Cortex of kidney (tissue), 1 donor: ENCODE measurements at places on chromosomes 6 and 20.

DNA sequence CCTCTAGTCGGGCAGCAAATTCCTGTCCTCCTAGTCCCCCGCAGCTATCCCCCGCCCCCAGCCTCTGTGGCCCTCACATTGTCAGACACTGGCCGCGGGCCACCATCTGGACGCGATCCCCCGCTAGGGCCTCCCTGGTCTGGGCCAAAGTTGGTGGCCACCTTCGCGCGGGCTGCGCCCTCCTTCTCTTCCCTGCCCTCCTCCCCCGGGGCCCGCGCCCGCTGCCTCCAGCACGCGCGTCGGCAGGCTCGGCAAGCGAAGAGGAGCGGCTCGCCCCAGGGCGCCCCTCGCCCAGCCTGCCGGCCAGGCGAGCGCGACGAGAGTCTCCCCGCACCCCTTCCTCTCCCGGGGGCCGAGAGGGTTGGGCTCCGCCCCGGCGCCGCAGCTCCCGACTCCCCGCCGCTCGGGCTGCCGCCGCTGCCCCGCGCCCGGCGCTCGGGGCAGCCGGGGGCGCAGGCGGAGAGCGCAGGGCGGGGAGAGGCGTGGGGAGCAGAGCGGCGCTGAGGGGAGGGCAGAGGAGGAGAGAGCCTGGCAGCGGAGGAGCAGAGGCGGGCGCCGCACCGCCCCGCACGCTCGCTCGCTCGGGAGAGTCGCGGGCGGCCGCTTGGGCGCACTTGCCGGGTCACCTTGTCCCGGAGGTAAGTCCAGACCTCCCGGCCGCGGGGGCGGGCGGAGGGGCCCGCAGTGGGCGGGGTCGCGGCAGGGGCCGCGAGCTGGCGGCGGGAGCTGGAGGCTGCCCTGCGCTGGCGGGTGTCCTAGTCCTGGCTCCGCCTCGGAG lies at the start of gene SYNDIG1:
SYNDIG1 (plus strand) TSS at position 514 of the 778 bp plus-strand sequence. CDS start 73,469 bp downstream, outside the sequence.
- DNase-seq = no peak

GRCh38 chr6:894274-894673 lies 201.3 kb upstream of the EXOC2 start:
- no peak for DNase-seq

DNA sequence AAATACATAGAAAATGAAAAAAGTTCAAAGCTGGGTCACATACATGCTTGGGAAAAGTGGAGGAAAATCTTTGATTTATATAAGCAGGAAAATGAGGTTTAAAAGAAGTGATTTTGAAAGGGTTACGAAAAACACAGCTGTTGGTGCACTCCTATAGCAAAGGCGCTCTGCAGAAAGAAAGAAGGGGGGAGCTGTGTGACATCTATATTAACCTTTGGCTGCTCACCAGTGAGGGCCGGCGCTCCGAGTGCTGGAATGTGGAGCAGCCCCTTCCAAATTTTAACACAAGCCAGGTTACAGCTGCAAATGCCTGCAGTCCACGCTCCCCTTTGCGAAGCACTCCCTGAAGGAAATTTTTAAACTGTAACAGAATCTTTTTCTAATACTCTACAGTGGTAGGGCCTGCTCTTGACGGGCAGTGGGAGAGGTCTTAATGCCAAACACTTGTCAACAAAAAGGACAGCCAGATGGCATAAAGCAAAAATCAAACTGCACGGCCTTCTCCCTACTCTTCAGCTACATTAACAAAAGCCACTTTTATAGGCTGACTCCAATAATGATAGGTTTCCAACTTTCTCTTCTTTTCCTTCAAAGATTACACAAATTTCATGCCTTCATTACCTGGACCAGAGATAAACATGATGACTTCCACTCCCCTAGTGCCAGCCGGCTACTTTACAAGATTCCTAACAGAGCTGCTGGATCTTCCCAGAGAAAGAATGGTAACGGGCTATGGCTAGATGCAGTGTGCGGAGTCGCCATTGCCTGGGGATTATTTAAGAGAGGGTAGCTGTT lies 4.8 kb downstream of the BMP7 start:
- DNase-seq = no peak

- no peak for DNase-seq
Observed at GRCh38 chr6:29763491-29764289, 40.5 kb downstream of the HLA-F start.

DNA sequence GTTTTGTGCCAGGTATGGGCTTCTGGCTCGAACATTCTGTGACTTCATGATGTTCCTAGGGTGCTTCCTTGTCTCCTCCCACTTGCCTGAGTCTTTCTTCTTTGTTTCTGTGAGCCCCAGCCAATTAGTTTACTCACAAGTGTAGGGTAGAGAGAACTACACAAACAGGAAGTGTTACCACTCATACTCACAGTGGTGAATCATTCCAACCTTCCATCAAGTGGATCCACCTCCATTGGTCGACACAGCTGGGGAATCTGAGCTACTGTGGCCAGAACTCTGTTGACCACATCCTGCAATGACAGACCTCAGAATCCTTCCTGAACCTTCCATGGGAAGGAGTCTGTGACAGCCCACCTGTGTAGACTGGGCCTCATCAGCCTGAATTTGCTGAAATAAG lies 76.8 kb downstream of the UNC5CL start:
- DNase-seq = no peak

- no peak for DNase-seq
Observed at GRCh38 chr6:53112871-53113270, 35.8 kb downstream of the GCM1 start.

GRCh38 chr20:1420066-1420465 lies 27.2 kb upstream of the FKBP1A start:
- no peak for DNase-seq

GRCh38 chr6:34671367-34671766 lies 25.2 kb downstream of the ILRUN start:
- DNase-seq = no peak

DNA sequence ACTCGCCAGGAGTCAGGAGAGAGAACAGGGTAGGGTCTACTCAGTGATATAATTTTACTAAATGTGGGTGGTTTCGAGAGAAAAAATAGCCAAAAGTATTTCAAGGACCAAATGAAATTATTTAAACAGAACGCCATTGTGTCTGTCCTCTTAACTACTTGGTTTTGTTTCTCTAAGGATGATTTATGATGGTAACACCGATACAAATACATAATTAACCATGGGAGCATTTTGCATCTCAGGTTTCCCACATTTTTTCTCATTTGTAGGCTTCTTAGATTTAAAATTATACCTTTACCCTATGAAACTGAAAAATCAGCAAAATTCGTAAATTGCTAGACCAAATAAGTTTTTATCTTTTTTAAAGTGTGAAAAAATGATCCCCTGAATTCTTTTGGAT lies 188.2 kb downstream of the ZFP64 start:
- DNase-seq = no peak

GRCh38 chr20:35171753-35172433 lies at the start of gene PROCR:
Gene PROCR (plus strand): TSS chr20:35172072. CDS start chr20:35172155, 83 bp downstream.
- DNase-seq = no peak

GRCh38 chr6:125571207-125571755 lies 178.2 kb upstream of the HEY2 start:
- DNase-seq = no peak

- no peak for DNase-seq
Observed at GRCh38 chr20:44495257-44495656, 19.6 kb downstream of the TTPAL start.

GRCh38 chr6:147567141-147567805 lies 58.8 kb downstream of the SAMD5 start:
- DNase-seq = no peak

DNA sequence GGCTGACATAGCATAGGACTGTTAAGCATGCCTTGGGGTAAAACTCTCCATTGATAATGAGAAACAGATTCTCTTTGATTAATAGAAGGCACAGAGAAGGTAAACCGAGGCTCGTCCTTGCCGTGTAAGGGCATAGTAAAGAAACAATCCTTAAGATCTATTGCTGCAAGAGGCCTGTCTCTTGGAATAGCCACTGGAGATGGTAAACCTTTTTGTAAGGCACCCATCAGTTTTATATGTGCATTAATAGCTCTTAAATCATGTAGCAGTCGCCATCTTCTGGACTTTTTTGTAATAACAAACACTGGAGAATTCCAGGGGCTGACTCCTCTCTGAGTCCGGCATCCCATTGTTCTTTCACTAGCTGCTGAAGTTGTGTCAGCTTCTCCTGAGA lies 8.4 kb upstream of the ABHD12 start:
- DNase-seq = no peak

- DNase-seq = no peak
Observed at GRCh38 chr6:84687431-84687830, 77.0 kb downstream of the TBX18 start.

- DNase-seq = no peak
Observed at GRCh38 chr6:14294270-14294951, 176.8 kb downstream of the CD83 start.

- DNase-seq = no peak
Observed at GRCh38 chr20:60123096-60123495, 164.9 kb downstream of the CDH26 start.

GRCh38 chr6:14626556-14626955 lies 509.0 kb downstream of the CD83 start:
- no peak for DNase-seq

- no peak for DNase-seq
Observed at GRCh38 chr6:49730251-49730650, 13.9 kb downstream of the CRISP3 start.

GRCh38 chr20:48740712-48741111 lies 87.1 kb downstream of the PREX1 start:
- DNase-seq = no peak

- no peak for DNase-seq
Observed at GRCh38 chr20:50611128-50611810, 80.1 kb downstream of the RIPOR3 start.

DNA sequence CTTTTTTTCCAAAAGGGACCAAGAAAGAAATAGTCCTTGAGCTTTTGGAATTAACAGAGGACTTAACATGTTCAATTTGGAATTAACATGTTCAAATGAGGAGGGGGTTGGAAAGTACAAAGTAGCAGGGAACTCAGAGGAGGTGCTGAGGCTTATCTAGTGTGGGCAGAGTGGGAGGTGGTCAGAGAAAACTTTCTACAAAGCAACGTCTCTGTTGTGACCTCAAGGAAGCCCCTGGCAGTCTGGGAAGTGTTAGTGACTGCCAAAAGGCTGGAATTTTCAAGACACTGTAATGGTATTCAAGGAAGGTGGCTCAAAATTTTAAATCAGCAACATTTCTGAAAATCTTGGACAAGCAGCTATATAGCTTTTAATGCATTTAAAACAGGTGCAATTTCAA lies 7.3 kb downstream of the ECI2 start:
- no peak for DNase-seq

DNA sequence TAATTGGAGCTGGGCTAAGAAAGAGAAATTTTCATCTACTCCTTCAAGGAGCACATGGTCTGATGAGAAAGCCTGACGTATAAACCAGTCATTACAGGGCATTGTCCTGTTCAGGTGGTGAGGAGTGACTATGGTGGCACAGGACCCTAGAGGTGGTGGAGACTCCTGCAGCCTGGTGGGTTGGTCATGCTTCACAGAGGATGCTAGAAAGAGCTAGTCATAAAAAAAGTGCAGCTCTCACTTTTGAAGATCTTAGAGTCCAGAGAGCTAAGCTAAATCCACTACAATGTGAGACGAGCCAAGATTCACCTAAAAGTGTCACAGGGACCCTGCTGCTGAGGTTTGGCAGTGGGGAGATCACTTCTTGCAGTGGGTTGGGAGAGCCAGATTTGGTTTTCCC lies 9.8 kb upstream of the ZNF831 start:
- no peak for DNase-seq

- no peak for DNase-seq
Observed at GRCh38 chr20:48995589-48995988, 50.5 kb upstream of the CSE1L start.

DNA sequence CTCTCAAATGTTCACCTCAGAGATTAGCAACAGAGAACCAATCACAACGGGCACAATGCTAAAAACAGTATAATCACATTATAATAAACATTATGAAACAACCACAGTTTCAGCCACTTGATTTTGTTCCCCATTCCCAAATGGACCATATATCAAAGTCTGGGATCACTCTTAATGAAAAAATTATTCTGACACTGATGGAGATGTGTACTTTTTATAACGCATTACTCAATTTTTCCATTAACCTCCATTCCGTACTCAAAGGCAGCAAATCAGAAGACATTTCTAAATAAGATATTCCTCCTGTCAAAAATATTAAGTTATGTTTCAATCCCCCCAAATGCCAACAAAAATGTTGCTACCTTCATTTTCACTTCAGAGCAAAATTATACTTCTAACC lies 2.8 kb downstream of the CPNE1 start:
- DNase-seq = no peak

GRCh38 chr6:36688063-36688738 lies 9.4 kb upstream of the RAB44 start:
- no peak for DNase-seq

- DNase-seq = no peak
Observed at GRCh38 chr6:13615792-13616120, 621 bp downstream of the NOL7 start.

- no peak for DNase-seq
Observed at GRCh38 chr20:63100926-63101699, 94.3 kb upstream of the BHLHE23 start.

DNA sequence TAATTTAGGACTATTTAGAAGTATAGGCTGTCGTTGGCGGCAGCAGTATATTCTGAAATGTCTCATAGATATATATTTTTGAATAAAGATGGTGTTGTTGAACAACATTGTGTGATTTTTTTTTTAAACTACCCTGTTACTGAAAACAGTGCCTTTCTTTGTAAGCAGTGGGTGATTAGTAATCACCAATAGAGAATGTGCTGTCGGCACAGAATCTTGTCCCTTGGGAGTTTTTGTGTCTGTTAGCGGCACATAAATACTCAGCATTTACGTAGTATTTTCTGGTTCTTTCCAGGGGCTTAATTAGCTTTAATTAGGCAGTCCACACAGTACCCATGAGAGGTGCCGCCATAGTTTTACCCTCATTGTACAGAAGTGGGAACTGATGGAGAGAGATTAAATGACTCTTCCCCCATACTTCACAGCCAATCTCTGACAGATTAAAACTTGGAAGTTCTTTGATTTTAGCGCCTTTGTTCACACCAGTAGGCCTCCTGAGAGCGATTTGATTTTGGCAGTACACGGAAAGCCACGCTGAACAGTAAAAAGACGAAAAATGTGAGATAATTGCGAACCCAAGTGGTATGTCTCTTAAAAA lies 58.8 kb downstream of the RPRD1B start:
- no peak for DNase-seq

DNA sequence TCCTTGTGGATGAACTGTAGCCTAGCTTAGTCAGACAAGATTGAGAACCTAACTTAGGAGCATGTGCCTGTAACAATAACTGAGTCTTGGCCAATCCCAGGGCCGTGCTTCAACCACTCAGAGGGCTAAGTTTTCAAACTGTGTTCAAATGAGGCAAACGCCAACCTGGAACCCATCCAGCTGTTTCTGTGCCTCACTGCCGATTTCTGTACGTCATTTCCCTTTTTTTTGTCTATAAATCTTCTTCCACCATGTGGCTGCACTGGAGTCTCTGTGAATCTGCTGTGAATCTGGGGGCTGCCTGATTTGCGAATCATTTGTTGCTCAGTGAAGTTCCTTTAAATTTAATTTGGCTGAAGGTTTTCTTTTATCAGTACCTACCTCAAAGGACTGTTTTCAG lies 115.0 kb upstream of the CHD6 start:
- no peak for DNase-seq
